Activated CD8-positive, alpha-beta memory T cell treated with anti-CD3 and anti-CD28 coated beads, Interleukin-2, amount 50 U/mL, for 4 hours (primary cell): ENCODE measurements at places on chromosomes 2 and 18.

DNA sequence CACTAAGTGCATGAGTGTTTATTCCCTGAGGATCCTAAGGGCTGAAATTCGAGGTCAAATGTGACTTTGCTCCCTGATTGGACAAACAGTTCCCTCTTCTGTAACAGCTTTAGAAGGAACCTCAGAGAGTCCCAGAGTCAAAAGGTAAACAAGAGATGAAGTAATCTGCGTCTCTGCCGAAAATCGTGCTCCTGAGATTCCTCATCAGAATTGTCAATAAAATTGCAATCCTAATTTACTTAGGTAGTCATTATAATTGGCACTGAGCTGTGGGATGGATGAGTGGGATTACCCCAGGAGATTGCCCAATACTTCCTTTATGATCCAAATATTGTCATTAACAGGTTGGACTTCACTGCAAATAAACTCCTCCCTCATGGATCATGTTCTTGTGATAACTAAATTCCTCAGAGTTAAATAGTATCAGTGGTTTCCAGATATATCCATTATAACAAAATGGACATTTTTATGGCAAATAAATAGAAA lies 907 bp upstream of the SUCLG1 start:
- no peak for DNase-seq

DNA sequence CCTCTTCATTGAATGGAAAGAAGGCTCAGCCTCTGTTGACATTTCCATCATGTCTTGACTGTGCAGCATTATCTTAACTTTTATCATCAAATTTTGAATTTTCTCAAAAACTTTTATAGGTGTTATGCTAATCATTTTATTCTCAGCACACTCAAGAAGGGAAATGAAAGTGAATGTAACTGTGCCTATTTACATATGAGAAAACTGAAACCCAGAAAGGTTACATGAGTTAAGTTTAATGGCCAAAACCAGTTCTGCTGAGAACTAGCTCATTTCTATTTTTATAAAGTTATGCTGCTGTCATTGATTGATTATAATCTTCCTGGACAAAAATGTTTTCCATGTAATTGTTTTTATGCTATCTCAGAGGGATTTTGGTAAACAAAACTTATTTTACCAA lies 618.8 kb upstream of the NRXN1 start:
- no peak for DNase-seq

- DNase-seq, result no peak
These were observed 210.3 kb downstream of the ZRANB3 start for GRCh38 chr2:135320465-135321355.

- no peak for DNase-seq
These were observed 15.2 kb downstream of the INPP5D start for GRCh38 chr2:233075141-233075965.

DNA sequence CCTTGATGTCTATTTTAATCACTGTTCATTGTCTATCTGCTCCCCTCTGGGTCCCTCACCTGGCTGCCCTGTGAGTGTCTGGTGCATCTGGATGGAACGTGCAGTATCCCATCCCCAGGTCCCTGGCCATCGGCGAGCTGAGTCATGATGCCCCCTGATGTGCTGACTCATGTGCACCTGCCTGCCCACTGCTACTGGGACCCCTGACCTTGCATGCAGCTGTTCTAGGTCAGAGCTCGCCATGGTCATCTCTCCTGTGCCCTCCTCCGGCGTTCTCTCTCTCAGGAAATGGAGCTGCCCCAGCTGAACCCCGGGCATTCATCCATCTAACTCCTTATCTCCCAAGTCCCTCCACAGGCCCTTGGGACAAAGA lies 516.2 kb upstream of the HS6ST1 start:
- DNase-seq, result no peak

DNA sequence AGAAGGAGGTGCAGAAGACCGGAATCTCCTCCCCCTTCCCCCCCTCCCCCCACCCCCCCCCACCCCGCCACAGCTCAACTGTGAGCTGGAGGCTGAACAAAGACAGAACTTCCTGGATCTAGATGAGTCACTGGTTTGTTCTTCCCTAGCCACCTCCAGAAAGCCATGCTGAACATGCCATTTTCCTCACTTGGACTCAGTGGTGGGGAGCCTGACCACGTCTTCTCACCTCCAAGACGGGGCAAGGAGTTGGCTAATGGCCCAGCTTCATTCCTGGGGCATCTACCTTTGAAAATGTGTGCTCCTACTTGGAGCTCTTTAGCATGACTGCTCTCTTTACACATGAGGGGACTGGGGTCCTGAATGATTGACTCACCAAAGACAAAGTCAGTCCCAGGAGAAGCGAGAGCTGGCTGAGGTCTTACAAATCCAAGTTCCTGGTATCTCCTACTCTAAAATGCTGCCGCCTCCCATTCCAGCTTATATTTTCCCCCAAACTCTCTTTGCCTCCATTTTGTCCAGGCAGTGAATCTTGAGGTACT lies 22.6 kb upstream of the FZD5 start:
- no peak for DNase-seq

- DNase-seq, result no peak
These were observed 70.8 kb upstream of the NOSTRIN start for GRCh38 chr2:168731616-168732015.

DNA sequence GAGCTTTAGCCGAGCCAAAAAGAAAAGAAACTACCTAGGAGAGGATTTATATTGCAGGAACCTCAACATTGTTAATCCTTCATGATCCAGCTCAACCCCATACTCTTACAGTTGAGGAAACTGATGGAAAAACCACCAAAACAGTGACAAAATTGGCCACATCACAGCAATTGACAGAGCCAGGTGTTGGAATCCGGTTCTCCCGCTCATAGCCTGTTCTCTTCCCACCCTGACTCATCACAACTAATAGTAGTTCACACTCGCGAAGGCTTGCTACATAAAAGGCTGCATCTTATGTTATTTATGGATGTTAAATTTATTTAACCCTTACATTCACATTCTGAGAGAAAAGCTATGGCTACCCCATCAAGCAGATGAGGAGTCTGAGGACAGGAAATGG lies 33.7 kb downstream of the SLC9A4 start:
- DNase-seq, result no peak
